AG09319 (cell line): ENCODE measurements at places on chromosomes 11 and 22.

DNA sequence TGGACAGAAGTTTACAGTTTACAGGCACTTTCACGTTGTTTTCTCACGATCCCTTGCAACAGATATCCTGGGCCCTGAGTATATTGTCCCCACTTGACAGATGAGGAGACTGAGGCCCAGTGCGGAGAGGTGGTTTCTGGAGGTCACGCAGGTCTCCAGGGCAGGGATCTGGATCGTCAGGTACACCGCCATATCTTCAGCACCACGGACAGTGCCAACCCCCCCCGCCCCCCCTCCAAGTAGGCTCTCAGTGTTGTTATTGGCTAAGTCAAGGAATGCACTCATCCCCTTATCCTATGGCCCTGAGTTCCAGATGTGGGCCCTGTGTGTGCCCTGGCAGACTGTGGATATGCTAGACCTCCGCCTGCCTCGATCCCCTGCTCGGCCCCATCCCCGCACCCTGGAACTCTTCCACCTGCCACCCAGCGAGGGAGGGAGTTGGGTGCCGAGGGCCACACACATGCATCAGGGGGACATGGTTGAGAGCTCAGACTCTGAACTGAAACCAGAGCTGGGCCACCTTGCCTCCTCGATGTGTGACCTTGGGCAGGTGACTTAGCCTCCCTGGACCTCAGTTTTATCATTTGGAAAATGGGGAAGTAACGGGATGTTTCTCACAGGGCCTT lies 37.5 kb downstream of the MPPED1 start:
- DNase-seq: no peak

GRCh38 chr22:45784357-45785277 lies 113.0 kb downstream of the ATXN10 start:
- DNase-seq: no peak

GRCh38 chr22:21752276-21752675 lies 16.7 kb upstream of the YPEL1 start:
- DNase-seq: no peak

DNA sequence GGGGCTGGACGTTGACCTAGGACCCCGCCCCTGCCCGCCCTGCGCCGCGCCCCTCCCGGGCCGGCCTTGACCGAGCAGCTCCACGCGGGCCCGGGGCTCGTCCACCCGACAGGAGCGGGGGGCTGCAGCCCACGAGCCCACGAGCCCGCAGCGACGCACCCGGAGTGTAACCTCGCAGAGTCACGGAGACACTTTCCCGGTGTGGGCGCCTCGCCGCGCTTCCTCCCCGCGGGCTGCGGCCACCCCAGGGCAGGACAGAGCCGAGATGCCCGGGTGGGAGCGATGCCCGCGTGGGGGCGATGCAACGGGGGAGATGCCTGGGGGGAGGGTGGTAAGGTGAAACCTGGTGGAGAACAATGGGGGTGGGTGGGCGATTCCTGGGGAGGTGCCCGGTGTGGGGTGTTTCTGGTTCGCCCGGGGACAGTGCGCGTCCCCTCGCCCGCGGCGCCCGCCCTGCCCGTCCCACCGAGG lies 4.9 kb upstream of the ZBED4 start:
- no peak for DNase-seq

DNA sequence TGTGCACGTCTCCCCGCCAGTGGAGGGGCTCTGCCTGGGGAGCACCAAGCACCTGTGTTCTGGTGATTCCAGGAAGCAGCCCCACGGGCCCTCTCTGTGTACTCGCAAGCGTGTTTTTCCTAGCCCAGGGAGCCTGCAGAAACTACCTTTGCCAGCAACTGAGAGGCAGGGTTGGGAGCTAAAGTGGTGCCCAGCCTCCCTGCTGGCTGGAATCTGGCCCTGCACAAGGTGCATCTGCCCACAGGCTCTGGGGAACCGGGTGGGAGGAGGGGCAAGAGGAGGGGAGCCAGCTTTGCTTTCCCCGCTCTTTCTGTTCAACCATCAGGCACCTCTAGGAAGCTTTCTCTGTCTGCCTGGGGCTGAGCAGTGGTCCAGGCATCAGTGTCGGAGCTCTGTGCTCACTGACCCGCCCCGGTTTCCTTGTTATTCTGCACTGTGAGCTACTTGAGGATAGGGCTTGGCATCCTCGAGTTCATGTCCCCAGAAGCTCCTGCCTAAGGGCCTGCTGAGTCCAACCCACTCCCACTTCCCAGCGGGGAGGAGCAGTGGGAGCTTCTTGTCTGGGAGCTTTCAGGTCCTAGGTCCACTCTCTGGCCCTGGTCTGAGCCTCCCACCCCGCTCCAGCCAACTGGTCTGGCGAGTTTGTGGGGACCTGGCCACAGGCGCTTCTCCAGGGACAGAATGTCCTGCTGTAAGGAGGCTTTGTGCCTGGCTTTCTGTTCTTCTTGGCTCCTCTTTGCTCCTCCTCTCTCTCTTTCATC lies 14.9 kb downstream of the DAGLA start:
- no peak for DNase-seq

DNA sequence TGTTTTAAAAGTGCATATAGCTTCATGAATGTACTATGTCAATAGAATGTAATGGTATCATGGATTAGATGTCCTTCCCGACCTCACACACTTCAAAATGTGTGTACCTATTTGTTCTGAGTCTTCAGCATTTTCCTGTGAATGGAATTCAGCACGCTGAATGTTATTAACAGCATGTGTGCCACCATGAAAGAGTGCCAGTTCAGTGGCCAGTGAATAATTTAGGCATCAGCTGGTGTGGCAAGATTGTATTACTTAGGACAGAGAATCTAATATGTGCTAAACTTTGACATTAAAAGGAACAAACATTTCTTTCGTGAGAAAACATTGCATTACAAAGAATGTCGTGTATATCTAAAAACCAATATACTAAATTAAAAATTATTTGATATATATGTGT lies 46.4 kb downstream of the HIPK3 start:
- DNase-seq: no peak

DNA sequence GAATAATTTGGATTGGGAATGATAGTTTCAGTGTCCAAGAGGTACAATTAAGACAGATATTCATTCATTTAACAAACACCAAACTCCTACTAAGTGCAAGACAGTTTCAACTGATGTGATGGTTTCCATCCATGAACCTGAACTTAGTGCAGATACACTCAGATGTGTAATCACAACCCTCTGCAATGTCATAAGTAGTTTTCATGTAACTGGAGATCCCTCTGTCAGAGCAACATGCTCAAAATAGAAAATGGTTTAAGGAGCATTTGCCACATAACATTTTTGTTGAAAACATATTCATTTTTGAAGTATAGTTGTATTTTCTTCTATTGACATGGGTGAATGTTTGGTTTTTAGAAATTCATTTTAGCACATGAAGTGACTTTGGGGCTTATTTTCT lies 16.5 kb upstream of the PKNOX2 start:
- no peak for DNase-seq

DNA sequence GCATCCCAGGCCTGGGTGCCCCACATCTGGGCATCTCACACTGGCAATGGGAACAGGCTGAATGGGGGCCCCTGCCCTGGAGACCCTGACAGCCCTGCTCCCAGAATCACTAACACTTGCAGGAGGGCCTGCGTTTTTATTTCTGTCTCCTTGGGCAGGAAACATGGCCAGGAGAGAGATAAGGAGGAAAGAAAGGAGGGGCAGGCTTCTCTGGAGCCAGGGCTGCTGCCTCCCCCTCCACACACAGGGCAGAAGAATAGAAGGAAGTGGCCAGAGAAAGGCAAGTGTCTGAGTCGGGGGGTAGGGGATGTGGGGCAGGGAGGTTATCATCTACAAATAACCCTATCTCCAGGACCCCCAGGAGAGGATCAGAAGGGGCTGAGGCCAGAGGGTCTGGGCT lies 25.5 kb upstream of the TSPAN18 start:
- no peak for DNase-seq

GRCh38 chr11:126419801-126420697 lies 64.6 kb downstream of the ST3GAL4 start:
- DNase-seq: no peak

DNA sequence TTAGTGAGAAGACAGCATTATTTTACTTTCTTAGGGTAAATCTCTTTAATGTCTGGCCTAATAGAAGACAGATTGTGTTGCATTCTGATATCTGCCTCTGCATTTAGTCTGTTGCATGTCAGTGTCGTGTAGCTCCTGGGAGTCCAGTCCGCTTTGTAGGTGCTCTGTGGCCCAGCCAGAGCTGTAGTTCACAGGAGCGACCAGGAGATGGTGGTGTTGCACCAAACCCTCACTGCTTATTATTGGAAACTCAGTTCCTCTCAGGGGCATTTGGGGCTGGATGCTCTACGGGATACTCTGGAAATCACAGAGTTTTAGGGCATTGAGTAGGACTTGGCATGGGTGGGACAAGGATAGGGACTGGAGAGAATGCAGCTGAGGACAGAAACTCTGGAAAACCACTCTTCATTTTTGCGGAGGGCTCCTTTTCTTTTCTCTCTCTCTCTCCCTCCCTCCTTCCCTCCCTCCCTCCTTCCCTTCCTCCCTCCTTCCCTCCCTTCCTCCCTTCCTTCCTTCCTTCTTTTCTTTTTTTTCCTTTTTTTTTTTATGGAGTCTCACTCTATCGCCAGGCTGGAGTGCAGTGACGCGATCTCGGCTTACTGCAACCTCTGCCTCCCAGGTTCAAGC lies 21.7 kb downstream of the MIAT start:
- DNase-seq: peak; percentile 43

DNA sequence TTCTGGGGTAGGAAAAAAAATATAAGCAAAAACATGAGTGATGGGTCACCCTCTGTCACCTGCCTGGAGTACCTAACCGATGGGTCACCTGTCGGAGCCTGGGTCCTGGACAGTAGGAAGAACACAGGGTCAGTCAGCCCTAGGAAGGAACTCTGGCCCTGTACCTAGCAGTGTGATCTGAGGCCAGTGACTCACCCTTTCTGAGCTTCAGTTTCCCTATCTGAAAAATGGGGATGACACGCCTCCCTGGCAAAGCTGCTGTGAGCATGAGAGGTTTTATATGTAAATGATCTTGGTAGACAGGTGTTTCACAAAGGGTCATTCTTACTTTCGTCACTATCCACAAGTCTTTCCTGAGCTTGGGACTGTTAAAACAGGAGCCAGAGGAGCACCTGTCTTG lies 182.0 kb downstream of the ST3GAL4 start:
- no peak for DNase-seq

DNA sequence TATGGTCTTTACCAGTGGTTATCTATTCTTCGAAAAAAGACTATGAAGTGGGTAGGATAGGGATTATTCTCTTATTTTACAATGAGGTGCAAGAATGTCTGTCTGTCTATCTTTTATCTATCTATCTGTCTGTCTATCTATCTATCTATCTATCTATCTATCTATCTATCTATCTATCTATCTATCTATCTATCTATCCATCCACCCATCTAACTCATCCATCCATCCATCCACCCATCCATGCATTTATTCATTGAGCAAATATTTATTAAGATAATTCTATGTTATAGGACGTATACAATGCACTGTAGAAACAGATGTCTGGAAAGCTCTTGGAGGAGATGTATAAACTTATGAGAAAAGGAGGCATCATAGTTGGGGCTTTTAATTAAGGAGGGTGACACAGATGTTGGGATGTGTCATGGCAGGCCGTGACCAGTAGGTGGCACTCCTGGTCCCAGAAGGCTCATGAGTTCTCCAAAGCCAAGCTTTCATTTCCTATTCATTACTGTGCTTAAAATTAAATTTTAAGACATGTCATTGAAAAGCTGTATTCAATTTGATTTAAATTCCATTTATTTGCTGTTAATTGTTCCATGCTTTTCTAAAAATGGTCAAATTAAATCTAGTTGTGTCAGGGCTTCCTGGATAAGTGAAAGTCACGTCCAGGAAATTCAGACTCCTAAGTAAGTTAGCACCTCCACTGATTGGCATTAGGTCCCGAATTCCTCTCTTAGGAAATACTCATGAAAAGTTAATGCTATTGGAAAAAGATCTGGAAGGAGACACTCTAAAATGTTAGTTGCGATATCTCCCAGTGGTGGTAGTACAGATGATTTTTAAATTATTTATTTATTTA lies 19.0 kb upstream of the E2F8 start:
- peak; percentile 19 for DNase-seq

GRCh38 chr22:50101870-50102565 lies 12.2 kb downstream of the MOV10L1 start:
- no peak for DNase-seq
